ENCODE measurements at places on chromosomes 7 and 10. TPM values are rescaled to one million over a fixed set of nuclear protein-coding genes. Genes with fewer than 3 reads are reported as not detected.
A peak's percentile ranks its signal among the peaks of the same experiment; 100 is the strongest.

DNA sequence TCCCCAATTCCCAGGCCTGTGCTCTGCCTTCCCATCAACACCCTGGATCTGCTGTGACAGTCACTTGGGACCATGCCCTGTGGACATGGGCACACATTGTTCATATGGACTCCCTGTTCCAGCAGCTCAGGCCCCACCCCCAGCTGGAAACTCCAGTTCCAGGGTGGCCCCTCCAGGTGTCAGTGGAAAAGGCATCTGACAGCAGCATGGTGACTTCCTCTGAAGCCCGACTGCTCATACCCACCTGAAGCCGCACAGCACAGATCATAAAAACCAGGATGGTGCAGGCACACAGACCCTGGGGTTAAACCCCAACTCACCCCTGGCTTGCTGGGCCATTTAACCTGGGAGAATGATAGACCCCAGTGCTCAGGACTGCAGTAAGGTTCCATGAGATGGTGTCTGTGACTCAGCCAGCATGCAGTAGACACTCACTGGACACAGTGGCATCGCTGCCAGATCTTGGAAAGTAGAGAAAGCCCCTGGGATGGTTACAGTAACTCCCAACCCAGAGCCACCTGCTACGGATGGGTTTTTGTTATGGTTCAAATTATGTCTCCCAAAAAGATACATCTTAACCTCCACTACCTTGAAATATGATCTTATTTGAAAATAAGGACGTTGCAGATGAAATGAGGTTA is 72.6 kb upstream of the NANOS1 start:
- DNase-seq, result peak; percentile 33

- no peak for DNase-seq
Observed at GRCh38 chr10:104277785-104278184, 8.8 kb downstream of the GSTO2 start.

- no peak for DNase-seq
Observed at GRCh38 chr7:80027611-80028173, 106.9 kb upstream of the GNAI1 start.

GRCh38 chr10:58209669-58210068 is 58.0 kb downstream of the IPMK start:
- DNase-seq, result no peak

- no peak for DNase-seq
Observed at GRCh38 chr7:6615723-6616555, 529 bp downstream of the ZNF853 start.

DNA sequence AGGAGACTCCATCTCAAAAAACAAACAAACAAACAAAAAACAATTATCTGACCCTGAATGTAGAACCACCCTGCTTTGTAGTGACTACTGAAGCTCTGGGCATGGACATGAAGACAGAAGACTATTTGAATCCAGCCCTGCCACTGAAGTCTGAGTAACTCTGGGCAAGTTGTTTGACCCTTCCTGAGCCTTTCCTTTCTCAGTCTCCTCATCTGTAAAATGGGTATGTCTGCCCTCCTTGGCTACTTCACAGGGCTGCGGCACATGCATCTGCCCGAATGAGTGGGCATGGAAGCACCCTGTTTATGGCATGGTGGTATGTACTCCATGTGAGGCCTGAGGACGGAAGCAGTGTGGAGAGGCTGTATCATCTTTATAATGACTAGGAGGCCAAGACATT is 22.2 kb upstream of the MALSU1 start:
- no peak for DNase-seq

DNA sequence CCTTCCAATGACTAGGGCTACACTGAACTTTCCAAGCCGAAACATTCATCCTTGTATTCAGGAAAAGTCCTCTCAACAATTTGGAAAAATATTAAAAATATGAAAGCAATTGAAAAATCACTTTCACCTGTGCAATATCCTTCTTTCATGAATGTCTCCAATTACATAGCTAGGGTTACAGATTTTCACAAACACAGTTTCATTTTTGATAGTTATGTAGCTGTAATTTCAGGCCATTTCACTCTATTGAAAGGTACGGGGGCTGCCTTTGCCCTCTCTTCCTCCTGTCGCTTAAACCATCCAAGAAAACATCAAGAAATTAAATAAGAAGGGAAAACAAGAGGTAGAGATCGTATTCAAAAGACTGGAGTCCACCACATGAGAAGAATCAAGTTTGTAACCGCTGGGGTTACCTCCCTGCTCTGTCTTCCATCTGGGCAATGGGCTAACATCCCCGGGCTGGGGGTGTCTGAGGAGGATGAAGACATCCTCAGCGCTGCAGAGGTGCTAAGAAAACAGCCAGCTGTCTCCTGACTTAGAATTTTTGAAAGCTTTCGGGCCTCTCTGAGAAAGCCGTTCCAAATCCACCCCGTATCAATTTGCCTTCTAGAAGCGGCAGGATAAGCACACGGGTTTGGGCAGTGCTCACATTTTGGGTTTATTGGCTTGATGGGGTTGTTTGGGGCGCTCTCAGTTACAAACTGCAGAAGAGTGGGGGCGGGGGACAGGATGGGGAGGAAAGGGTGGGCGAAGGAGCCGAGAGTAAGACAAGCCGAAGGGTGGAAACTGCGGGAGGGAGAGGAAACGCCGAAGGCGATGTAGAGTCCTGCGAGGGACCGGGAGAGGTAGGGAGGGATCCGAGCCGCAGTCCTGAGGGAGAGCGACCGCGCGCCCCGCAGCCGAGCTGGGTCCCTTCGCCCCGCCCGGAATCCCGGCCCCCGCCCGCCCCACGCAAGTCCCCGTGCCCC is 24.3 kb upstream of the VAX1 start:
- DNase-seq, result no peak

ANKRD30A gene
- not detected for total RNA-seq

ZCWPW1 gene
- total RNA-seq, result 2.6 TPM

All from activated CD8-positive, alpha-beta memory T cell treated with anti-CD3 and anti-CD28 coated beads, Interleukin-2, amount 10 ng/mL, durations not matched to agents 7 days and 5 days (primary cell).